ENCODE measurements at places on chromosomes 13 and 19.

DNA sequence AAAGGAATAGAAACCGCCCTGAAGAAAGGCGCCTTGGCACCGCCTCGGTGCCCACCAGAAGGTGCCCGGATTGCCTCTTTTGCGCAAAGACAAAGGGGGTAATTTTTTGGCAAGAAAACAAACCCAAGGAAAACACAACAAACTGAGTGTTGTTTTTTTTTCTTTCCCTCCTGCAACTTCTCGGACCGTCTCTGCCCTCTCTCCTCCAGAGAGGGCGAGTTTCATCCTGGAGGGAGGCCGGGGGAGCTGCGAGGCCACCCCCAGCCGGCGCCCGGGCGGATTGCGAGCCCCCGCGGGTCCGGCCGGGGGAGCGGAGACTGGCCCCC is 2.3 kb downstream of the ZNF536 start:
- no peak for DNase-seq

- DNase-seq: no peak
Measured at GRCh38 chr13:23919006-23919405, 21.7 kb upstream of the C1QTNF9B start.

DNA sequence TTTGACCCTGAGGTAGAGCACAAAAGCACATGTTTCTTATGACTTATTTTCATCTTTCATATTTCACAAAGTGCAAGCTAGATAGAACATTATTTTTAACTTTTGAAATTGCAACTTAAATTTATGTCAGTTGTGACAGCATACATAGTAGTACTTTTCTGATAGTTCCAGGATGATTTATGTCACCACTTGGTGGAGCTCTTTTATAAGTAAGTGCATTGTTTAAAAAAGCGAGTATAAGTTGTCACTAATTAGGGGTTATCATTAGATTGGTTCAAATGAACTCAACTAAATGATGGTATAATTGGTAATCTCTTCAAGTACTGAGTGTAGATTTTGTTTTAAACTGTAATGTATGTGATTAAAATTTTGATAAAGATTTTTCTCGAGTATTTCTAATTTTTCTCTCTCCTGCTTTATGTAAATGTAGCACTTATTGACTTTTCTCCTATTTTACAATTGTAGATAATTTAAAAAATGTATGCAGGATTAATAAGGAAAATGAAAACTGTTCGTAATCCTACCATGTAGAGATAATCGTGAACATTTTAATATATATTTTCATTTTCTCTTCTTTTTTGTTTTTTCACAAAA is 31.1 kb downstream of the RB1 start:
- no peak for DNase-seq

DNA sequence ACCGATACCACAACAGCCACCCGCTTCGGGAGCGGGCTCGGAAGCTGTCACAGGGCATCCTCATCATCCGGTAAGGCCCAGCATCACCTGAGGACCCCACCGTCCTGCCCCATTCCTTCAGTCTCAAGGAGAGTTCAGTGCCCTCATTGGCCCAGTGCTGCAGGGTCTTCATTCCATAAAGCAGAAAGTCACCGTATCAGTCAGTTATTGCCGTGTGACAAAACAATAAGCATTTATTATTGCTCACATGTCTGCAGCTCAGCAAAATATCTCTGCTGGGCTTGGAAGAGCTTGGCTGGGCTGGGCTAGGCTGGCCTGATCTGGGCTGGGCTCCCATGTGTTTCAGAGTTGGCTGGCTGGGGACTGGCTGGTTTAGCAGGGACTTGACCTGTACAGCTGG is 8.1 kb upstream of the MRI1 start:
- no peak for DNase-seq

DNA sequence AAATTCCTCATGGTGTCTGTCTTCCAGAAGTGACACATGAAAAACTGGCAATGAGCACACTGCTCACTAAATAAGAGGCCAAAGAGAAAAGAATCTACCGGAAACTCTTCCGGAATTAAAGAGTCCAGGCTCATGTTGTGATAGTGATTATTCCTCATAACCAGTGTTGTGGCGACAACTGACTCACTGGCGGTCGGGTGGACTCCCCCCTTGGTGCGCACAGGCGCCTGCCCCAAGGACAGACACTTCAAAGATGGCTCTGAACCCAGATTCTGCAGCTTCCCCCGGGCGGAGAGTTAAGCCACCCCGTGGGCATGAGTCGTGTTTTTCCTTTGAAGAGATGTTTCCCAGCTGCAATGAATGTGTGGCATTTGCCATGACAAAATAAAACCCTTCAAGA is 10.3 kb downstream of the IL17D start:
- DNase-seq: no peak

DNA sequence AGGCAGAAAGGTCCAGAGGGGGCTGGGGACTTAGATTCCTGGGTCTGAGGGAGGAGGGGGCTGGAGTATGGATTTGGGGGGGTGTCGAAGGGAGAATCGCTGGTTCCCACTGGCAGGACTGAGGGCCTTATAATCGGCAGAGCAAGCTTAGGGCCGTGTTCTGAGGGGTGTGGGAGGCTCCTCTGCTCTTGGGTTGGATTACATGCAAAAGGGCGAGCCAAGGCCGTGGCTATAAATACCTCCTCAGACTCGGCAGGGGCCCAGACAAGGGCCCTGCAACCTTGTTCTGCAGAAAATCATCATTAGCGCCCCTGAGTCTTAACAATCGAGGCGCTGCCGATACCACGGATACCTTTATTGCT is 707 bp upstream of the MAMSTR start:
- DNase-seq: no peak

All from lower lobe of right lung (tissue), 2 donors.